ENCODE measurements at places on chromosomes 6 and 20.

GRCh38 chr6:167721291-167721690 lies 105.4 kb upstream of the AFDN start:
- no peak for DNase-seq

- DNase-seq = no peak
Observed at GRCh38 chr6:94254689-94255088, 835.3 kb upstream of the EPHA7 start.

DNA sequence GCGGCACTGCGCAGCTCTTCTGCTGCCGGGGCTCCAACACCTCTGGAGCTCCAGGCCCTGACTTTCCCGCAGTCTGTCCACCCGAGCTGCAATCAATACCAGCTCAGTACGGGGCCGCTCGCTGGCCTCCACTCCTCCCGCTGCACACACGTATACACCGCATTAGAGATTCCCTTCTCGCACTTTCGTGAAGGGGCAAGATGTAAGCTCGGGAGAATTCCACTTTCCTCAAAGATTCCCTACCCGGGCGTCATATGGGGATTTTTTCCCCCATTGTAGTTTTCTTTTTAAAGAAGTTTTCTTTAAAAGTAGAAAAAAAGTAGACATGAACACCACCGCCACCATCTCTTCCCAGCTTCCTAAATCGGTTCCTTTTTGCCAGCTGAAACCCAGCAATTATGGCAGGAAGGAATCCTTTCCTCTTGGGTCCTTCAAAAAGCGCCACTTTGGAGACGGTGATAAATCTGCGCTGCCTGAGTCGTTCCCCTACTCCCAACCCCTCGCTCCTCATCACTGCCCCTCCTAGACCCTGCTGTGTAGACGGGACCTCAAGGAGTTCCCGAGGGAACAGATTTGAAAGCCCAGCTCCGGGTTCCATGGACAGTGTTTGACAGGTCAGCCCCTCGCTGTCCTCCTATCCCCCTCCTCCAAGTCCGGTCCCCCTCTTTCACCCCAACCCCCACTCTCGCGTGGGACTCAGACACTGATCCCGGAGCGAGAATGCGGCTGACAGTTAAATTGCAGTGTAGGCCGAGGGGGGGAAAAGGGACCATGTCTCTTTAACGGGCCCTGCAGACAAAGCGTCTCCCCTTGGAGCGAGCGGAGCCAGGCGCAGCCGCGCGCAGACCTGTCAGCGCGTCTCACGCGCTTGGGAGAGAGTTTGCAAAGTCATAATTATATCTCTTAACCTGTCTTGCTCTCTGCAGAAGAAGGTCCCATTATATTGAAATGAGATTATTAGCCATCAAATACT lies 39.5 kb downstream of the NCR2 start:
- no peak for DNase-seq

GRCh38 chr6:124056407-124057334 lies 253.0 kb downstream of the NKAIN2 start:
- DNase-seq = no peak

DNA sequence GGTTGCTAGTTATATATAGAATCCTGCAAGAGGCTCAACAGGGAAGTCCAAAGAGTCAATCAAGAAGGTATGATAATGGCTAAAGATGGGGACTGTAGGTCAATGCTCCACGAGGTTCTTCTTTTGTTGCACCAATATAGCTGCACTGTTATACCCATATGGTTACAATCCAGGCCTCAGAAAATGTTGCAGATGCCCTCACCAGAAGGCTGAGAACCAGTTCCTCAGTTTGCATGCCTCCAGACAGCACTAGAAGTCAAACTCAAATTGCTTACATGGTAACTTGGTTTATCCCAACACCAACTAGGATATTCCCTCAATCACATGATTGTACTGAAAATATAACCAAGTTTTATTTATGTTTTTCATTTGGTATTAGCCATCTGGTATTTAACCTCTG lies 12.1 kb downstream of the EEF1A1 start:
- DNase-seq = no peak

GRCh38 chr6:451336-451735 lies 59.8 kb downstream of the IRF4 start:
- DNase-seq = no peak

DNA sequence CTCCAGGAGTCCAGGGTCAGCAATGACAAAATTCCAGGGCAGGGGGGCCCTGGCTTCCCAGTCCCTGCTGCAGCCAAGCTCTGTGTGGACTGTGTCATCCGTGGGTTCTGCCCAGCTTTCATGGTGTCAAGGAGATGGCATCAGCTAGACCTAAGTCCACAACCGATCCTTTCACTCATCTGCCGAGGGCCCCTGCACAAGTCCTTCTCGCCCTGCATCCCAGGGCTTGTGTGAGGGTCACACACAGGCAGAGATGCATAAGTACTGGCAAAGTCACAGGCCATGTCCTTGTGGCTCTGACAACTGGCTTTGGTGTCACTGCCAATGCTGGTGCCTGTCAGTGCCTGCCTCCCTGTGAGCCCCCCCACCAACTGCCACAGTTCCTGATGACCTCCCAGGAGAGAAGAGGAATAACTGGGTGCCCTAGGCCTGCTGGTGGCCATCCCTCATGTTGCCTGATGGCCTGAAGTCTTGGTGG lies 181.4 kb upstream of the CST7 start:
- DNase-seq = no peak

DNA sequence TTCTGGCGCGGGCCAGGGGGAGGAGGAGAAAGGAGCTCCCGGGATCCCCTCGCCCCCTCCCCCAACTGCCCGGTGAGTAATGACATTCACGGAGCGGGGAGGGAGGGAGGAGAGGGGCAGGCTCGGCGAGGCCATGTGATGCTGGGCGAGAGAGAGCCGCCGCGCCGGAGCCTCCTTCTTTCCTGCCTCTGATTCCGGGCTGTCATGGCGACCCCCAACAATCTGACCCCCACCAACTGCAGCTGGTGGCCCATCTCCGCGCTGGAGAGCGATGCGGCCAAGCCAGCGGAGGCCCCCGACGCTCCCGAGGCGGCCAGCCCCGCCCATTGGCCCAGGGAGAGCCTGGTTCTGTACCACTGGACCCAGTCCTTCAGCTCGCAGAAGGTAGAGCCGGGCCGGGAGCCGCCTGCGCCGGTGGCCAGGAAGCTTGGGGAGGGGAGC lies at the start of gene GDAP1L1:
TSS of gene GDAP1L1 (plus strand) at position 178 of the 441 bp plus-strand sequence. CDS start at position 205, 27 bp downstream.
- no peak for DNase-seq

- no peak for DNase-seq
Observed at GRCh38 chr6:12485226-12485764, 195.1 kb downstream of the EDN1 start.

Data from activated CD8-positive, alpha-beta memory T cell treated with anti-CD3 and anti-CD28 coated beads for 1 hour (primary cell).